ENCODE measurements at places on chromosomes 5 and 9.

DNA sequence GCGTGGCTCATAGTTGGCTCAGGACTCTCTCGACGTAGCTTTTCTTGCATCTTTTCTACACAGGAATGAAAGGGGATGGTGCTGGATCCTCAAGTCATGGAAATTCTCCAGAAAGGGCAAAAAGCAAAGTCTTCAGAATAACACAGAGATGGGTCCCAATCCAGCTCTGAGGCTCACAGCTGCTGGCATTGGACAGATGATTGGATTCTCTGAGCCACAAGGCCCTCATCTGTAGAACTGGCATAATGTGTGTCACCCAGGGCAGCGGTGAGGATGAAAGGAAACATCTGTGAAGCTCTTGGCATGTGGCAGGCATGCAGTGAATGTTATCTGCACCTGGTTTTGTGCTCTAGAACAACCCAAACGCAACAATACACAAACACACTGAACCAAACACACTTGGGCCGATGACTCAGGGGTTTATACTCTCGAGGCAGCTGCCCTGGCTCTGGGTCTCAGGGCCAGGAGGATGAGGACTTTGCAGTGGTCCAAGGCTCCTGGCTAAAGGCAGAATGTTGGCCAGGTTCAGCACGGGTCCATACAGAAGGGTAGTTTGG is 64.0 kb upstream of the UBTD2 start:
- no peak for DNase-seq

GRCh38 chr5:59360130-59360555 is 533.4 kb downstream of the PDE4D start:
- no peak for DNase-seq

- no peak for DNase-seq
These were observed 88.2 kb downstream of the PRRT1B start for GRCh38 chr9:131633491-131634031.

- DNase-seq: no peak
These were observed 177.8 kb upstream of the PITX1 start for GRCh38 chr5:135211791-135212190.

DNA sequence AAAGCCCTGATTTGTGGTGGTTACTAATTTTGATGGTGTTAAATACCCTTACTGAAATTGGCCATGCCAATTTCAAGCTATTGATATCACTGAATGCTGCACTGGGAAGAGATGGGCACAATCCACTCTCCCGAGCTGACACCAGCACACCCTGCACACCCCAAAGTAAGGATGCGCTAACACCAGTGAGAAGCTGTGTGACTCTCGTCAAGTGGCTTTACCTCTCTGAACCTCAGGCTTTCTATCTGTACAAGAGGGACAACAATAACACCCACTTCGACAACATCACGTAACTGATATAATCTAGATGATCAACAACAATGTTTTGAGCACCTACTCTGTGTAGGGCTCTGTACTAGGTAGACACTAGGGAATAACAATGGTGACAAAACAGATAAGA is 8.0 kb upstream of the AKNA start:
- no peak for DNase-seq

- DNase-seq: no peak
These were observed 159.1 kb upstream of the PPP2R2B start for GRCh38 chr5:147037515-147038205.

DNA sequence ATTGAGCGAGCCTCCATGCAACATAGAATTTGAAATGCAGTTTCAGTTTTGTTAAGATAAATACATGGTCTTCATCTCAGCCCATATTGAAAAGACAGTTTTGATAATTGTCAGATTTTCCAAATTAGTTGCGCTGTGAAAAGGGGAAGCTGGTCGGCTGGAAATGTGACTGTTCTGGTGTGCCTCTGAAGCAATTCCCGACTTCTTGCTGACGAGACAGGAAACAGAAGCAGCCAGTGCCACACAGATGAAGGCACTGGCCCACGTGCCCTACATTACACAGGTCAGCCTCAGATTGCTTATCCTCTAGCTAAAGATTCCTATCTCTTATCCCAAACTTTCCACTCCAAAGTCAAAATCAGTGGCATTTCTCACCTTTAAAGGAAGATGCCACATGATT is 214.1 kb upstream of the TLE4 start:
- DNase-seq: no peak

- DNase-seq: no peak
These were observed 92.2 kb downstream of the PPARGC1B start for GRCh38 chr5:149822301-149822700.

- no peak for DNase-seq
These were observed 200.4 kb downstream of the SLF1 start for GRCh38 chr5:94818904-94819303.

- peak; percentile 81 for DNase-seq
These were observed at the start of gene DDX31 for GRCh38 chr9:132669698-132670456. Gene DDX31 (minus strand): TSS chr9:132669983. CDS start chr9:132669934, 49 bp downstream.

DNA sequence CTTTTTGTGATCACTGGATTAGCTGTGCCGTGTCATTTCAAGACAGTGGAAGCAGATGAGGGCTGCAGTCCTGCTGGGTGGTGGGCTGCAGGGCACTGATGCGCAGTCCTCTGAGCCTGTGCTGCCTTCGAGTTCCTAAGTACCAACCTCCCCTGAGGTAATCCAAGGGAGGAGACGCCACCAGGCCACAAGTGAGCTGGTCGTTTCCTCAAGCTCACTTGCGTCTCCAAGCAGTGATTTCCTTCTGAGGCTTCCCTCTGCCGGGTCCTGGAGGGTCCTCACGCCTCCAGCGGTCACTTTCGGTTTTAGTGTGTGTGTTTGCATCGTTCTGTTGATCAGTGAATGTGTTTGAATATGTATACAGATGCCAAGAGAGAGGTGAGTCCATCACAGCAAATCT is 115.7 kb downstream of the TRIO start:
- no peak for DNase-seq

DNA sequence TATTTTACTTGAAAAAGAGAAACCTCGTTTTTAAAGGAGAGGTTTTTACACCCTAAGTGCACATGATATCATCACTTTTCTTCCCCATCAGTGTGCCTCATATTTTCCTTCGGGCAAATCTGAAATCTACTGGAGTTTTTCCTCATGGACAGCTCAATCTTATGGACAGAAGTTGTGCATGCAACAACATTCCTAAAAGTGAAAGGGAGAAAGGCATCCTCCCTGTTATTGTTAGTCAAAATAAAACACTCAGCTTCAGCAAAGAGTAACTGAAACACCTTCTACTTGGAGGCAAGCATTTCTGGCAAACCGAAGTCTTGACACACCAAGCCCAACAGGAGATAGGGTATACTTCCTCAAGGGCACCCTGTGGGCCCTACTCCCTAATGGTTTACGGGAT is 217.9 kb downstream of the BNC2 start:
- DNase-seq: no peak

DNA sequence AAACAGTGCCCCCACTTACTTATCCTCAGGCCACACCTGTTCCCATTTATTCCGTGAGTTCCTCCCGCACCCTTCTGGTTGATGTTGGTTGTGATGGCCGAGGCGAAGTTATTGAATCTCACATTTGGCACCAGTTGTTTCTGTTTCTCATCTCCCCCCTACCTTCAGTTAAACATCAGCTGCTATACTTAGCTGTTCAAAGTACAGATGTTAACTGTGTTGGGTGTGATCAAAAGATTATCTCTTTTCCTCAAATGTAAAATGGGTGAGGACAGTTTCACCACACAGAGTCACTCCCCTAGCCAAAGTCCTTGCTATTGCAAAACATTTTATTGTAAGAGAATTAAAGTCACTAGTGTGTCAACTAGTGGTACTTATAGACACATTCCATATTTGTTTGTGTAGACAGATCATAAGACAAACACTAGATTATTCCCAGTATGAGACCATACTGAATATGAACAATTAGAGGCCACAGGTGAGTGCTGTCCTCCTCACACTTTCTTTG is 43.2 kb upstream of the PRSS3 start:
- no peak for DNase-seq

DNA sequence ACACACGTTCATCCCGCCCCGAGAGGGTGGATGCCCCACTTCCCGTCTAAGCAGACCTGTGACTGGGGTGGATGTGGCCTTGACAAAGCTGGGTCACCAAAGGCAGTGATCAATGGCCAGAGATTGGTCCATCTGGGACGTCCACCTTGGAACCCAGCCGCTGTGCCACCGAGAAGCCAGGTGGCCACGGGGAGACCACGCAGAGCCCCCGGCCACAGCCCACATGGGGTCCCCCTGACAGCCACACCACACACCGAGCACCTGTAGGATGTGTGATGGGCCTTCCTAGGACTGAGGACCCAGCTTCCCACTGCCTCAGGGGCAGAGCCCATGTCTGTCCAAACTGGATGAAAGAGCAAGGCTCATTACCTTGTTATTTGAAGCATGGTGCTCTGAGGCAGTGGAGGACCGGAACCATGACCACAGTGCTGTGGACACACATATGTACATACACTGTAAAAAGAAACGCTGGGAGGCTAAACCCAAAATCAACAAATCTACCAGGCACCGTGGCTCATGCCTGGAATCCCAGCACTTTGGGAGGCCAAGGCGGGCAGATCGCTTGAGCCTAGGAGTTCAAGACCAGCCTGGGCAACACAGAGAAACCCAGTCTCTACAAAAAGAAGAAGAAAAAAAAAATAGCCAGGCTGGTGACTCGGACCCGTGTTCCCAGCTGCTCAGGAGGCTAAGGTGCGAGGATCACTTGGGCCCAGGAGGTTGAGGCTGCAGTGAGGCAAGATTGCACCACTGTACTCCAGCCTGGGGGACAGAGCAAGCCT is 50.1 kb downstream of the MRPL36 start:
- DNase-seq: no peak

GRCh38 chr5:139492700-139493192 is 10.2 kb upstream of the STING1 start:
- no peak for DNase-seq

DNA sequence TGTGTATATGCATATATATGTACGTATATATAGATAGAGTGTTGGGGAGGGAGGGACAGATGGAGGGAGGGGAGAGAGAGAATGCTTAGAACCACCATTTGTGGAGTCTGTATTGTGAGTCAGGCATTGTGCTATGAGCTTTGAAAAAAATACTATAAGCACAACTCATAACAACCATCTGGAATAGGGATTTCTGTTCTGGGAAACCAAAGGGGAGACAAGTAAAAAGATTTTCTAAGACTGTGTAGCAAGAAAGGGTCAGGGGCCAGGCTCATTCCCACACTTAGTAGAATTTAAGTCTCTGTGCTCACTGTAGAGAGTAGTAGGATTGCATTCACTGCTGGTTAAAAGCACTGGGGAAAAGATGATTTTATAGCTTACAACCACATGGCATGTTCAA is 202.3 kb upstream of the SGCD start:
- no peak for DNase-seq

DNA sequence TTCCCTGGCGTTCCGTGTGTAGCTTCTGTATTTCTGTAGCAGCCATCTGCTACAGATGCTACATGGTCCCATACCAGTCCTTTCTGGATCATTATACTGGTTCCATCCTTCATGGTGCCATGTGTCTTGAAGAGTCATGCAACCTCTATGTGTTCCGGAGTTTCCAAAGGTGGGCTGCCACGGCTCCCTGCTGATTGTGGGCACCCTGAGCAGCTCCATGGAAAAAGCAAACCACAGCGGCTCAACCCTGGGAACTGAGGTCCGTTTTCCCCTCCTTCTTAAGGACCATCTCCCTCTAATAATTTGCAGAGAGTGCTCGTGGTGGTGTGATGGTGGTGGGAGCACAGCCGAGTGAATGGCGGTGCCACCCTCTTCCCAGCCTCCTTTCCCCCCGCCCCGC is 600.4 kb downstream of the CCDC171 start:
- DNase-seq: no peak

DNA sequence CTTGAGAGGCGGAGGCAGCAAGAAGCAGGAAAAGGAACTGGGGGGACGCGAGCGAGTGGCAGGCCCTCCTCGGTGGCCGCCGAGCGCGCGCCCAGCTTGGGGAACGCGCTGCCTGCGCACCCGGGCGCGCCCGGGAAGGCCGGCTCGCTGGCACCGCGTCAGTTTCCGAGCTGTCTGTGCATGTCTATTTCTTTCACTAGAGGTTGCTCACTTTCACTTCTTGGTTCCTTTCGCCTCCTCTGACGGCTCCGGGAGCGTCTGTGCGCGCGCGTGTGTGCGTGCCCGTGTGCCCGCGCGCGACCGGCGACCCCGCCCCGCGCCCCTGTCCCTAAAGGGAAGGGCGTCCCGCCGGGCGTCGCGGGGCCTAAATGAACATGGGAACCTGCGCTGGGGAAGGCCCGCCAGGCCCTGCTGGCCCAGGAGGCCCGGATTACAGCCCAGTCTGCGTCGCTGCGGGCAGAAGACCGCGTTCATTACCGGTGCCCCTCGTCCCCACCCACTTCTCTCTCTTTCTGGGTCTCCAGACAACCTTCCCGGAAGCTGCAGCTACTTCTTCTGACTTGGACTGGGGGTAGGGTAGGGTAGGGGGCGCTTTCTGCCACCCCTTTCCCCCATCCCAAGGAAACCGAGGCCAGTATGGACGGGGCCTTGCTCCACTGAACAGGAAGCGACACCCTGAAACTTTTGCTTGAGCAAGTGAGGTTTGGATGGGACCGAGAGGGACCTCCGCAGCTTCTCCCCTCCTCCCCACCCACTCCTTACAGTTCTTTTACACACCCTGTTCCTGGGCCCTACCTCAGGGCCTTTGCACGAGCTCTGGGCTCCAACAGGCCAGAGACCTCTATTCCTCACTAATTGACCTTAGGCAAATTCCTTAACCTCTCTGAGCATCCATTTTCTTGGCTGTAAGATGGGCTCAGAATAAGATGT is 205.8 kb upstream of the IER5L start:
- peak; percentile 41 for DNase-seq

DNA sequence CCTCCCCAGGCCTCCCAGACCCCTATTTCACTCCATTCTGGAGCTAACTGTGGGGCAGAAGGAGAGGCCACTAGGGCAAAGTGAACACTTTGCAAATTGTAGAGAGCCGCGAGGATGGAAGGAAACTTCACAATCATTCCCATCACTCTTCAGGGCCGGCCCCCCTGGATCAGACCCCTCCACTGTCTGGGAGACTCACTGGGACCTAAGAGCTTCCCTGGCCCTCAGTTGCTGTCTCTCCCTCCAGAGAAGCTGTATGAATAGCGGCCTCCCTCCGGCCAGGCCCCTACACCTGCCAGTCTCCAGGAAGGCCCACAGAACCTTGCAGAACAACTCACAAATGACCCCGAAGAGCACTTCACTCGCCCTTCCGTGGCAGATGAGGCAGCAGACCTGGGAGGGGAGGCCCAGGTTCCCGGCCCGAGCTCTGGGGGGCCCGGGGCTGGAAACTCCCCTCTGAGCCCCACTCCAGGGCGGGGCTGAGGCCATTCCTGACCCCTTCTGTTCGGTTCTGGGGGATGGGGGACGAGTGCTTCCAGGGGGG is 141.9 kb upstream of the IER5L start:
- no peak for DNase-seq
